ENCODE measurements at places on chromosomes 7 and 10.

GRCh38 chr10:108966005-108966404 lies 957.3 kb downstream of the XPNPEP1 start:
- no peak for DNase-seq

GRCh38 chr7:34747867-34748727 lies 90.1 kb downstream of the NPSR1 start:
- DNase-seq, result no peak

DNA sequence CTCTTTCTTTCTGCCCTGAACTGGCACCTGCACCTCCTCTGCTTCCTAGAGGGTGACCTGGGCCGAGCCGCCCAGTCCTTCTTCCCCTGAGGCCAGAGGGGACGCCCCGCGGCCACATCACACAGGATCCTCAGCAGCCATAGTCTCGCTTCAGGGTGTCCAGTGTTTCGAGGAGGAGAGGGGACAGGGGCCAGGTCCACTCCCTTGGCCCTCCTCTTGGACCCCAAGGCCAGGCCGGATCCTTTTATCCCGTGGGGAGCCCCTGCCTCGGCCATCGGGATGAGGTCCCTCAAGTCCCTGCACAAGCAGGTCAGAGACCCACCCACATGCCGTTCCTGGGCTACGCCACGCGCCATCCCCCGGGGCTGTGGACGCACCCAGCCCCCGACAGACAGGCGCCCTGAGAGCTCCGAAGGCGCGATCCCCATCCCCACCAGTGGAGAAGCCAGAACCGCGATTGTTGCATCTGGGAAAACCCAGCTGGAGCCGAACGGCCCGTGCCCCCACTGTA lies 3.6 kb downstream of the BHLHA15 start:
- no peak for DNase-seq

GRCh38 chr7:73864981-73865711 lies 4.2 kb downstream of the TMEM270 start:
- no peak for DNase-seq

GRCh38 chr7:112362731-112363131 lies 87.5 kb upstream of the IFRD1 start:
- no peak for DNase-seq

DNA sequence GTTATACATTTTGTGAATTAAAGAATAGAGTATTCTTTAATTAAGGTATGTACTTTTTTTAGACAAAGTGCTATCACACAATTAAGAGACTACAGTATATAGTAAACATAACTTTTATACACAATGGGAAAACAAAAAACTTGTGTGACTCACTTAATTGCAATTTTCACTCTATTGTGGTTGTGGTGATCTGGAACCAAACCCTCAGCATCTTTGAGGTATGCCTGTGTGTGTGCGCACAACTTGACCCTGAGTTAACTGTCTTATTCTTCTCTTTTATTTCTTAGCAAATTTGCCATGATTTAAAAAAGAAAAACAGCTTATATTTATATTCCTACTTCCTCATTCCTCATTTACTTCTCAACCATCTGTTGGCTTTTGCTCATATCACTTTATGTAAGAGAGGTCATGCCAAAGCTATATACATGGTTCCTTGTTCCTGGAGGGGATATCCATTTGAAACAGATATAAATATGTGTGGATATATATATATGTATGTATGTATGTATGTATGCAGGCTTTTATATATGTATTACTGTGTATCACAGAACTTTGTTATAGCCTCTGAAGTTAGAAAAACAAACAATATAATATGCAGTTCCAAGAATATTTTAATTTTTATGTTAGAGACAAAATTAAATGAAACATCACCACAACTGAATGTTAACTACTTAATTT lies 259.5 kb upstream of the HGF start:
- no peak for DNase-seq

Data from CD4-positive, alpha-beta T cell treated with Interleukin-4 for 1 hour (primary cell).